ENCODE measurements at places on chromosomes 16 and 17. TPM values are rescaled to one million over a fixed set of nuclear protein-coding genes. Genes with fewer than 3 reads are reported as not detected.

DNA sequence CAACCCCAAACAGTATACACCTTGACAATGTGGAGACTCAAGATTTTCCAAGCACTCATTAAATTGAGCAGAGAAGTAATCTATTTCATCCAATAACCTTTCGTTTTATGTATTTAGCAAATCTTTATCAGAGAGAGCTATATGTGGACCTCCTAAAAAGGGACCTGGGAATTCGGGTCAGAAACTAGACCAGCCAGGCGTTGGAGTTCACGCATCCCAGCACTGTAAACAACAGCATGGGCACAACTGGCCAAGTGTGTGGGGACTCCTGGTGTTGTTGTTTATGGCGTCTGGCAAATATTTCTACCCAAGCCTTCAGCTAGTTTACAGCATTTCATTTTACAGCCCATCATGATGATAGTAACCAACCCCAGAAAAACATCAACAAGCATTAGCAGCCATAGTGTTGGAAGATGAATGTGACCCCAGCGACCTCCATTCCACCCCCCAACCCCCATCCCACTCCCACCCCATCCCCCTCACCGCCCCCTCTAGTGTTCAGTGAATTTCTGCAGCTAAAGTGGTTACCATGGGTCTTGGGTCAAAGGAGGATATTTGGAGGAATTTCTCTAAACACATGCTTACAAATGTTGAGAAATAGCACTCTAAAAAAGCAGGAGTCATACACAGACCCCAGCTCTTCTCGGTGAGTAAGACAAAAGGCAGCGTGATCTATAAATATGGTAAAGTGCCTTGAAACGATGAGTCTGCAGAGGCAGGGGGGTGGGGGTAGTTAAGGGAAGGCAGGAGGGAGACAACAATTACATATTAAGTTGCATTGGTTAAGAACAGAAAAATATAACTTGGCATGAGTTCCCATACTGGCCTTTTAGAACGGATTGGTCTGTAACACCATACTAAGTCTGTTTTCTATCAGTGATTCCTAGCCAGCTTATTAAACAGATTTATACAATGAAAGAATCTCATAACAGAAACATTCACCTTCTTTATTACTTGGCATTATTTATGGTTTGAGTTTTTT, 91.4 kb upstream of the TBX2 start:
- no peak for DNase-seq

- DNase-seq = no peak
Observed at GRCh38 chr16:68367030-68367429, 56.2 kb downstream of the PRMT7 start.

DNA sequence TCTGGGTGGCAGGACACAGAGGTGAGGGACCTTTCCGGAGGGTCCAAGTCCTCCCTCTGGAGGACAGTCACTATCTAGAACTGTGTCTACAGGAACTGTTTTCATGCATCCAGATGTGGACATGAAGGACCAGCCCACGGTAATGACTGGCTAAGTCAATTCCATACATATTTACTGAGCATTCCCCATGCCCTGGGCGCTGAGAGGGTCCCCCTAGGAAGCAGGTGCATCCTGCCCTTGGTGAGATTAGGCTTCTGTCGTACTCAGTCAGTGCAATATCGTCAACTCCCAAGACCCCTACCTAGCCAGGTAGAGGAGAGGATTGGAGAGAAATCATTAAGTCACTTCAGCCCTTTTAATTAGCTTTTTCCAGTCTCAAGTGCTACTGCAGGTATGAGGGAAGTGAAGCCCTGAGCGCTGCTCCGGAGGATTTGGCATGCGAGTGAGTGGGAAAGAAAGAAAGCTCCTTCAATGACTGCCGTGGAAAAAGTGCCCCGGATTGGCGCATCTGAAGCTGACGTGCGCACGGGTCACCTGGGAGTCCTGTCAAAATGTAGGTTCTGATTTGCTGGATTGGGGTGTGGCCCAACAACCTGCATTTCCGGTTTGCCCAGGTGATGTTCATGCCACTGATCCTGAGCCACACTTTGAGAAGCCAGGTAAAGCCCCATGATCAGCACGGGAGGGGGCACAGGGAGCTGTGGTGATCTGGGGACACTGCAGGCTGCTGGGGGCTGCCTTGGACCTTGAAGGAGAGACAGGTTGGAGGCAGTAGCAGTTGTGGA, 367.4 kb upstream of the TNRC6C start:
- DNase-seq = no peak

GRCh38 chr17:57486882-57487301, 230.6 kb downstream of the MSI2 start:
- DNase-seq = no peak

GRCh38 chr16:53089434-53090285, 34.9 kb downstream of the CHD9 start:
- no peak for DNase-seq

DNA sequence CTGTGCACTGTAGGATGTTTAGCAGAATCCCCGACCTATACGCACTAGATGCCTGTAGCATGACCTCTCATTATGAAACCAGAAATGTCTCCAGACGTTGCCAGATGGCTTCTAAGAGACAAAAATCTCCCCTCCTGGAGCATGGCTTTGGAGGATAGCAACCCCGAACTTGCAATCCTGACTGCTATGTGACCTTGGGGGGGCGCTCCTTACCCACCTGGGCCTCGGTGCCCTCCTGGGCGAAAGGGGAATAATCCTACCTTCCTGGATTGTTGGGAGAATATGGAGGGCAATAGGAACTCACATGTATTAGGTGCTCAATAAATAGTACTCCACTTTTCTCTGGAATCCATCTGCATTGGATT, 8.1 kb downstream of the MRM1 start:
- DNase-seq = no peak

DNA sequence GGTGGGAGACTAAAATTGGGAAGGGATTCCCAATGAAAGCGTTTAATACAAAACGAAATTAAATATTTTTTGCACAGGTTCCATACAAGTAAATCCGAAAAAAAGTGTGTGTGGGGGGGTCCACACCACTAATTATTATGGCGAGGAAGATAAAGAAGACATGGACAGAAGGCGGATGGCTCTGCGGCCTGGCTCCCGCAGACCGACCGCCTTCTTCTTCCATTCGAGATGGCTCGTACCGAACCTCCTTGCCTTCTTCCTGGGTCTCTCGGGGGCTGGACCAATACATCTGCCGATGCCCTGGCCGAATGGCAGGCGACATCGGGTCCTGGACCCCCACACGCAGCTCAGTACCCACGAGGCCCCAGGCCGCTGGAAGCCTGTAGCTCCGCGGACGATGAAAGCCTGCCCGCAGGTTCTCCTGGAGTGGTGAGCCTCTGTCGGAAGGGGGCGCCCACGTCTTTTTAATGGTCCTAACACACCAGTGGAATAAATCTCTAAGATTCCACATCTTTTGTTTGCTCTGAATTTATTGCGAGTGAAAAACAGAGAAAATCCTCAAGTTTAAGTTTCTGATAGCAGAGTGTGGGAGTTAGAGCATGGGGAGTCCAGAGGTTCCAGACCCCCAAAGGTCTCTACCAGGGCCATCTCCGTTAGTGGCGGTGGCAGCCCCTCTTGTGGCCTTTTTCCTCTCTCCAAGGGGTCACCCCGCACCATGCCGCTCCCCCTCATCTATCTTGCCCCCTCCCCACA, 1.4 kb downstream of the PRAC2 start:
- DNase-seq = peak; percentile 3

DNA sequence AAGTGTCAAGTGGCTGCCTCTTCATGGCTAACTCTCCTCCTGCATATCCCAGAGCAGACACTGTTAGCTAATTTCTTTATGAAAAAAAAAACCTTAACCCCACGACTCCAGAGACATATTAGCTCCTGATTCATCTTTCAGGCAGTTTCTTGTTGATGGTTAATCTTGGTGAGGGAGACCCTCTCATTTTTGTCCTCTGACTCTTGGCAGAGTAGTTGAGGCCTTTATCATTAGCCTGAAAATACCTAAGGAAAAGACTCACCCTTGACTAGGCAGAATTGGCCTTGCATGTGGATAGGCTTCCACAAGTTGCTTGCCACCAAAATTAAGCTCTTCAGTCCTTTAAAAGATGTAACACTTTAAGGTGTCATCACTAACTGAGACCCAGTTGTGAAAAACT, 4.0 kb downstream of the CRYBA1 start:
- DNase-seq = no peak

The TBX6 gene
- total RNA-seq = 1.0 TPM

The NAT9 gene
- total RNA-seq = 45.3 TPM

- DNase-seq = no peak
Observed at GRCh38 chr16:54284319-54284930, 2.2 kb downstream of the IRX3 start.

DNA sequence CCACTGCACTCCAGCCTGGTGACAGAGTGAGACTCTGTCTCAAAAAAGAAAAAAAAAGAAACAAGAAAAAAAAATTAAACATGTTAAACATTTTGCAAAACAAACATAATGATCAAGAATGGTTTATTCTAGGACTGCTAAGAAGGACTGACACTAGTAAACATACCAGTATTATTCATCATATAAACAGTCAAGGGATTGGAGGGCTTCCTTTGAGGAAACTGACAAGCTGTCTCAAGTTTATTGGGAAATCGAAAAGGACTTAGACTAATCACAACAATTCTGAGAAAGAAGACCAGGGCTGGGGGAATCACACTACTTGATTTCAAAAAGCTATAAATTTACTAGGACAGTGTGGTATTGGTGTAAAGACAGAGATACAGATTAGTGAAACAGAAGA, 75.5 kb downstream of the MYH10 start:
- DNase-seq = no peak

The CDT1 gene
- total RNA-seq = 90.0 TPM

GRCh38 chr17:1160591-1161390, 19.0 kb downstream of the ABR start:
- DNase-seq = no peak

DNA sequence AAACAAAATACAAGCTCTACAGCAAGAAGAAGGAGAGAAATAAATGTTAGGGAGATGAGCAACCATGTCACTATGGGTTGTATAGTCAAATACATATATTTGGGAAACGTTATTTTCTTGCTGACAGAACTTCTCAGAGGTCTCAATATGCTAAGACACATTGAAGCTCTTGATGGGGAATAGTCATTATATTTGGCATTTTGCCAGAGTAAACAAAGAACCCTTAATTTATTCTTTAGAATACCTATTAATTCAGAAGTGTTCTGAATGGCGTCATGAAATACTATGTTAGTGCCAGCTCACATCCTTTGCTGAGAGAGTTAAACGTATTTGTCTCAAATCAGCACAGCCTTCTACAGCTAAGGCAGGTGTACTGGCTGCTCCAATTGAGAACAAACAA, 458.9 kb downstream of the CDH13 start:
- DNase-seq = no peak

- no peak for DNase-seq
Observed at GRCh38 chr17:36911001-36911400, 26.3 kb upstream of the LHX1 start.
